CD8-positive, alpha-beta memory T cell (primary cell): ENCODE measurements at places on chromosomes 6 and 20. TPM values are rescaled to one million over a fixed set of nuclear protein-coding genes. Genes with fewer than 3 reads are reported as not detected.

GRCh38 chr6:161772176-161772575 lies 498.3 kb upstream of the AGPAT4 start:
- no peak for DNase-seq

DNA sequence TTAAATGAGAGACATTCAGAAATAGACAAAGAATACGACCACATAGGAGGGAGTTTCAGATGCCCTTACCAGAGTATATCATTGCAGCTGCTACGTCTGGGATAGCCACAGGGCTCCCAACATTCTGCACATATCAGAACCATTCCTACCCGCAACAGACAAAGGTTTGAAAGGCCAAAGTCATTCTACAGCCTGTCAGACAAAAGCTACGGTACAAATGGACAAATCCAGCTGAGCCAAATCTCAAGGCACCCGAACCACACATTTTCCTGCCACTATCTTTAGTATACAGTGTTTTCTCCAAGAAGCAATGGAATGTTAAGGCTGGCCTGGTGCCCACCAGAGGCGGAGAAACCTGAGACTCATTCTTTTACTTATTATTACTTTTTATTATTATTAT lies 30.5 kb upstream of the LYRM2 start:
- DNase-seq = no peak

GRCh38 chr20:64099880-64100565 lies 7.3 kb downstream of the NPBWR2 start:
- peak; percentile 54 for DNase-seq

DNA sequence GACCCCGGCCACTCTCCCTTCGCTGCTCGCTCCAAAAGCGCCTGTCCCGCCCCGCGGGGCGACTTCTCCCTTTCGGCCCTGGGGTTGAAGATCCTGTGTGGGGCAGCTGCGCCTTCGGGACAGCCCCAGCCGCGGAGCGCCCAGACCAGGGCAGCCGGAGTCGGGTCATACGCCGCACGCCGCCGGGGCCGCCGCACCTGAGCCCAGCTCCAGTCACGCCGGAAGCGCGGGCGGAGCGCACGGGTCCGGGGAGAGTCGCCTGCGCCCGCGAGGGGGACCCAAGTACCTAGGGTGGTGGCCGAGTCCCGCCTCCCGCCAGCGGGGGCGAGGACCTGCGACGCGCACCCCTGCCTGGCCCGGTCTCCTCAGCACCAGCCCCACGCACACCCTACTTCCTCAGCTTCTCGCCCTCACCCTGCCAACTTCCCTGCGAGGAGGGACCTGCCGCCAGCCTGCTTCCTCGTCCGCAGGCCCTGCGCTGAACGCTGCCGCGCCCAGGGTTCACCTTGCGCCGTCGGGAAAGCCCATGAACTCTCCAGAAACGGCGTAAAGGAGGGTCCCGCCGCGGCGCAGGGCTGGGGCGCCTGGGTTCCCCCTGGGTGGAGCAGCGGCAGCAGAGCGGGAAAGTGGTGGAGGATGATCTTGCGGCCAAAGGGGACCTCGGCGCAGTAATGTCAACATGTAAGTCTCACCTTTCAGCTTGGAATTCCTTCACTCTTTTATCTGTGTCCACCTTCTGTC lies at the start of gene ADGRG6:
Gene ADGRG6 (plus strand): TSS at position 357 of the 741 bp plus-strand sequence. CDS start 323 bp downstream, at position 680.
- DNase-seq = peak; percentile 46

- no peak for DNase-seq
Measured at GRCh38 chr6:42984924-42985475, 630 bp downstream of the PPP2R5D start.

- peak; percentile 17 for DNase-seq
Measured at GRCh38 chr6:130293800-130294199, 71.0 kb upstream of the SAMD3 start.

- DNase-seq = no peak
Measured at GRCh38 chr20:33423141-33423834, 20.3 kb downstream of the SNTA1 start.

DNA sequence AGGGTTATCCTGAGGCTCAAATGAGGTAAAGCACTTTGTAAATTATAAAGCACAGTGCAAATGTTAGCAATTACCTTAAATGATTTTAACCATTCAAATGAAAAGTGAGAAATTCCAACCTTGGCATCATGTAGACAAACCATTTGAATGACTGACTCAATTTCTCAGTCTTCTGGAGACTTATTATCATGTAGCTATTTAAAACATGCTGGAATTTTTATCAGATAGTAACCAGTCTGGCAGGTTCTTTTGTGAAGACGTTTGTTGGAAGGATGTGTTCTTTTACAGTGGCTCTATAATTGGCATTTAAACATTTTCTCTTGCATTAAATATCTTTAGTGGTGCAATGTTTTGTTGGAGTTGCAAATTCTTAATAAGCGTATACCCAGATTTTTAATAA lies 386.6 kb downstream of the NKAIN2 start:
- DNase-seq = no peak

GRCh38 chr6:111792241-111792640 lies 81.0 kb downstream of the FYN start:
- DNase-seq = no peak

The CFB gene
- 0.40 TPM for total RNA-seq

The PLCB4 gene
- not detected for total RNA-seq

The HLA-F gene
- total RNA-seq = 222 TPM

The TCP11 gene
- total RNA-seq = not detected

The CLPSL1 gene
- total RNA-seq = not detected

The CALHM4 gene
- total RNA-seq = not detected

The POM121L2 gene
- not detected for total RNA-seq

The DCDC2 gene
- not detected for total RNA-seq

The RNF146 gene
- 24.3 TPM for total RNA-seq
